ENCODE measurements at places on chromosomes 1 and 21.

DNA sequence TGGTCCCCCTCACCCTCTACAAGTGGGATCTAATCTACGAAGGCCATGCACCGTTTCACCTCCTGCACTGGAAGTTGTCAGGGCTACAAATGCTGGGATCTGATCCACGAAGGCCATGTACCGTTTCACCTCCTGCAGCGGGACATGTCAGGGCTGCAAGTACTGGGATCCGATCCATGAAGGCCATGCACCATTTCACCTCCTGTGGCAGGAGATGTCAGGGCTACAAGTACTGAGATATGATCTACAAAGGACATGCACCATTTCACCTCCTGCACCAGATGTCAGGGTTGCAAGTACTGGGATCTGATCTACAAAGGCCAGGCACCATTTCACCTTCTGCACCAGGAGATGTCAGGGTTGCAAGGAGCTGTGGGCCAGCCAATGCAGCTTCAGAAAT is 7.0 kb downstream of the ALDH4A1 start:
- no peak for DNase-seq

DNA sequence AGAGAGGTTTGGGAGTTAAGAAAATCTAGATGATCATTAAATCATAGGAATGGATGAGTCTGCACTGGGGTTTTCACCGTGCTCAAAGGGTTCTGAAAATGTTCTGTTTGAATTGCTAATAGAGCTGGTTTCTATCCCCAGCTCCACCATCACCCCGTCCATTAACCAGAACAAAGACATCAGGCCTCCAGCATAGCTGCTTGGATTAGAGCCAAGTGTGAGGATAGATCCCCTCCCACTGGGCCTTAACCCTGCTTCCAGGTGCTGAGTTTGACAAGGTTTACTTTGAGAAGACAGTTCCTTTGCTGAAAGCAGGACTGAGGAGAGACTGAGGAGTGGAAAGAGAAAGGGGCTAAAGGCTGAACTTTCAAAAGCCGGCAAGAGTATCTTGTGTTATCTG is 48.3 kb downstream of the MPZL1 start:
- DNase-seq: no peak

- DNase-seq: no peak
Observed at GRCh38 chr1:5905436-5905835, 86.8 kb downstream of the NPHP4 start.

GRCh38 chr1:157168015-157168414 is 29.8 kb upstream of the ETV3 start:
- DNase-seq: no peak

Data from stimulated activated CD8-positive, alpha-beta memory T cell treated with anti-CD3 and anti-CD28 coated beads, Interleukin-4, amount 100 ng/mL, for 1 hour (primary cell).